ENCODE measurements at places on chromosomes 12 and 14.

GRCh38 chr12:74334780-74335179 is 202.9 kb upstream of the ATXN7L3B start:
- DNase-seq = no peak

GRCh38 chr12:55738123-55739024 is 4.5 kb upstream of the GDF11 start:
- peak; percentile 77 for DNase-seq

- no peak for DNase-seq
Measured at GRCh38 chr12:34595749-34596733, 573.7 kb downstream of the ALG10 start.

DNA sequence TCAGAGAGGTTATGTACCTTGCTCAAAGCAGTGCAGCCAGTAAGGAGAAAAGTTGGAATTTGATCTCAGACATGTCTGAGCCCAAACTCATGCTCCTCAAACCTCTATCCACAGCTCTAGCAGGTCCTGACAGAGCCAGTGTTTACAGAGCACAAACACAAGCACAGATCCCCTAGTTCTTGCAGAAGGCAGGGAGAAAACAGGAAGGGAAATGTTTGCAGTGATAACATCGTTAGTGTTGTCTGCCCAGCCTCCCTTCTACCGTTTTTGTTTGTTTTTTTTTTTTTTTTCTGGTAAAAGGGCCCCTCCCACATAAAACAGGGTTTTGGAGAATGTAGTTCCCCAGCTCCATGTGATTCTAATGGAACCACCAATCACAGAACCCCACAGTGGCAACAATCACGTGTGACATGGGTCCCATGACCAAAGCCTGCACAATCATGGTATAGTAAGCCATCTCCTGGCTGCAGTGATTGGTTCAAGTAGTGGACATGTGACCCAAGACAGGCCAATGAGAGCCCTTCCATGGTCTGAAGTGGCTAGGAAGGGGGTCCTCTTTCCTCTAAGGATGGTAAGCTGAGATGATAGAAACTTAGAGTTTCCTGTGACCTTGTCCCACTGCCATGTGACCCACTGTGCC is 513.4 kb downstream of the MED13L start:
- DNase-seq = no peak

- DNase-seq = no peak
Measured at GRCh38 chr12:53236443-53237111, 4.6 kb upstream of the RARG start.

GRCh38 chr12:114976959-114977358 is 293.0 kb upstream of the TBX3 start:
- no peak for DNase-seq

DNA sequence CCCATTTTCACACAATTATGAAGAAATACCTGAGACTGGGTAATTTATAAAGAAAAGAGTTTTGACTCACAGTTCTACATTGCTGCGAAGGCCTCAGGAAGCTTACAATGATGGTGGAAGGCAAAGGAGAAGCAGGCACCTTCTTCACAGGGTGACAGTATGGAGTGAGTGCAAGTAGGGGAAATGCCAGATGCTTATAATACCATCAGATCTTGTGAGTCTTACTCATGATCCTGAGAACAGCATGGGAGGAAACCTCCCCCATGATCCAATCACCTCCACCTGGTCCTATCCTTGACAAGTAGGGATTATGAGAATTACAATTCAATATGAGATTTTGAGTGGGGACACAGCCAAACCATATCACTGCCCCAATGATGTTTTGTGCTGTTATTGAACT is 189.3 kb upstream of the CRY1 start:
- no peak for DNase-seq

- no peak for DNase-seq
Measured at GRCh38 chr14:45332360-45332988, 79.5 kb upstream of the MIS18BP1 start.

GRCh38 chr14:92185559-92185958 is 63.8 kb downstream of the CPSF2 start:
- no peak for DNase-seq

- DNase-seq = no peak
Measured at GRCh38 chr12:92471551-92471950, 231.2 kb upstream of the PLEKHG7 start.

DNA sequence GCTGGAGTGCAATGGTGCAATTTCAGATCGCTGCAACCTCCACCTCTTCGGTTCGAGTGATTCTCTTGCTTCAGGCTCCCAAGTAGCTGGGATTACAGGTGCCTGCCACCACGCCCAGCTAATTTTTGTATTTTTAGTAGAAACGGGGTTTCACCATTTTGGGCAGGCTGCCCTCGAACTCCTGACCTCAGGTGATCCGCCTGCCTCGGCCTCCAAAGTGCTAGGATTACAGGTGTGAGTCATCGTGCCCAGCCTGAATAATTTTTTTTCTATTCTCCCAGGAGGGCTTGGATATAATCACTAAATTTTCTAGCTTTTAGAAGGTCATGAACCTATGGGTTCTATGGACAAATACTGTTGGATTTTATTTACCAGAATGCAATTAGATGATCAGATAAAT is 44.7 kb upstream of the GNPNAT1 start:
- DNase-seq = no peak

DNA sequence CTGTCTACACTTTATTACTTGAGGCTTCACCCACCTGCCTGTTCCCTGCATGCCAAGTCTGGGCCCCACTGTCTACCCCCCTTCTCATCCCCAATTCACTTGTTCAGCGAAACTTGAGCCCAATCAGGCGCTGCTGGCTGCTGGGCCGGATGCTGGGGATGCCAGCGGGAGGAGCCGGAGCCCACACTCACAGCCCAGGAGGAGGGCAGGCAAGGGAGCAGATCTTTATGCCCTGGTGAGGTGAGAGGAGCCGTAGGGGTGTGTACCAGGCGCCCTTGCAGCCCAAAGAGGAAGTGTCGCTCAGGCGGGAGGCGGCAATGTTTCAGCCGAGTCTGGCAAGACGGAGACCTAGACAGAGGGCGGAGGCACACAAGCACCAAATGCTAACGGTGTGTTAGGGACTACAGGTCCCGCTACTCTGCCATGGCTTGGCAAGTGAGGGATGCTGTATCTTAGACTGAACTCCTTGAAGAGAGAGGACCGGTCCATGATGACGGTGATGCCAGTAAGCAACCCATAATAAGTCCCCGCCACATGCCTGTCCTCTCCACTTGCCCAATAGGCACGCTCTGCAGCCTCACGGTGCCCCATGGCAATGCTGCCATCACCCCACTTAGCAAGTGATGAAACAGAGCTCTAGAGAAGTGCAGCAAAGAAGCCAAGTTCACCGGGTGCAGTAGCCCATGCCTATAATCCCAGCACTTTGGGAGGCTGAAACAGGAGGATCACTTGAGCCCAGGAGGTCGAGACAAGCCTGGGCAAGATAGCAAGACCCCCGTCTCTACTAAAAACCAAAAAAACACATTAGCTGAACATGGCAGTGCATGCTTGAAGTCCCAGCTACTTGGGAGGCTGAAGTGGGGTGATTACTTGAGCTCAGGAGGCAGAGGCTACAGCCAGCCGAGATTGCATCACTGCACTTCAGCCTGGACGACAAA is 41.6 kb downstream of the LRRC74A start:
- DNase-seq = no peak

- DNase-seq = no peak
Measured at GRCh38 chr14:77023001-77023996, 5.2 kb downstream of the IRF2BPL start.

DNA sequence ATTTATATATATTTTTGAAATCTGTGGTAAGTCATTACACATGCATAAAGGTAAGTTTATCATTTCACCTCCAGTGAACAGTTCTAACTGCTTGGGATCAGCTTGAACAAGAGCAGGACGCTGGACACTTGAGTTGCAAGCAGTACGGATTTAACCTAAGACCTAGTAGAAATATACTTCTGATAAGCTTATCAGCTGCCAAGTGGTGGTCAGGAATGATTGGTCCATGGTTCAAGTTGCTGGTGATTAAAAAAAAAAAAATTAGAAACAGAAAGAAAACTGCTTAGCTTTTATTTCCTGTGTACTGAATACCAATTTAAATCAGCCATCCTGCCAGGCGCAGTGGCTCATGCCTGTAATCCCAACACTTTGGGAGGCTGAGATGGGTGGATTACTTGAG is 88.6 kb downstream of the AEBP2 start:
- no peak for DNase-seq

DNA sequence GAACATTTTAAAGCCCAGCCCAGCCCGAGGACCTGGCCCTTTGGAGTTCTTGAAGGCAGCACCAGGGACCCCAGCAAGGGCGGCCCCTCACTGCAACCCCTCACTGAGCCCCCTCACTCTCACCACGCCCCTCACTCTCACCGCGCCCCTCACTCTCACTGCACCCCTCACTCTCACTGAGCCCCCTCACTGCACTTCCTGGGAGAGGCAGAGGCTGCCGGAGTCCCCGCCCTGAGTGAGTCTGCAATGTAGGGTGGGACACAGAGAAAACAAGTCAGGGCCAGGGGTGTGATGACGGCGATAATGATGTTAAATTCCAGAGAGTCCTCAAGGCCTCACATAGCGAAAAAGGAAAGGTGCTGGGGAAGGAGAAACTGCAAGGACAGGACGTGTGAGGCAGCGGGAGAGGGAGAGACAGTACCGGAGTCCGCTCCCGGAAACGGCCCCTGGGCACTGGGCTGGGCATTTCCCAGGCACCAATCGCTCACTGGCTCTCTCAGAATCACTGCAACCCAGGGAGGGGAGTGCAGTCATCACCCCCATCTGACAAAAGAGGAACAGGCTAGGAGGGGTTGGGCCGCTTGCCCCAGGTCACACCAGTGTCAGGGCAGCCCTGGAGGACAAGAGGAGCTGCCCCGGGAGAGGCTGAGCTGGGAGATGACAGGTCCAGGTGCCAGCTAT is 24.9 kb downstream of the CCDC88C start:
- no peak for DNase-seq

DNA sequence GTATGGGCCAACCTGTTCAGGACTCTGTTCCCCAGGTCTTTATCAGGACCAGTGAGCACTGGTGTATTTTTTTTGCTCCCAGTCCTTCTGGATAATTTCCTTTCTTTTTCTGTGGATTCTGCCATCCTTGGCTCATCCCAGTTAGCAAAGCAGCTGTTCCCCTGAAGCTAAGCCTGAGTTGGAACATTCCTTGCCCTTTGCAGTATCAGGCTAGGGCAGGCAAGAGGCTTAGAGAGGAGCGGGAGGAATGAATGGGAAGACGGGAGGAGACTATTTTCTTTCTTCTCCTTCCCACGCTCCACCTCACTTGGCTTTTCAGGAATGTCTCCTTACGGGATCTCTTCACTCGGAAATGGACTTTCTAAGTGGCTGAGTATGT is 29.2 kb downstream of the ERG28 start:
- DNase-seq = no peak

DNA sequence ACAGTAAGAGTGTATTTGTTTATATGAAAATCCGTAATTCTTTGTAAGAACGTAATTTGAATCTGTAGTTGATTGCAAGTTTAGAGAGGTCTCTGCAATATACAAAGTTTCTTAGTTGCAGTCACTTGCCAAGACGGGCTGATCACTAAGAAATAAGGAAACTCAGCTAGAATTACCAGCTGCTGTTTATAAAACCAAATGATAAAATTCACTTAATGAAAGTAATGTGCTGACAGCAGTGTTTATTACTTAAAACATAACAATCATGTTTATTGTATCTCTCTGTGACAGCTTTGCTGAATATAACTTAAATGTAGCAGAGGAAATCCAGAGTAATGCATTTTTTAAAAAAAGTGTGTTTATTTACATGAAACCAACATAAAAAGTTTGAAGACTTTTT is 31.2 kb downstream of the SRGAP1 start:
- no peak for DNase-seq

GRCh38 chr14:92248696-92249095 is 74.3 kb upstream of the SLC24A4 start:
- DNase-seq = no peak

DNA sequence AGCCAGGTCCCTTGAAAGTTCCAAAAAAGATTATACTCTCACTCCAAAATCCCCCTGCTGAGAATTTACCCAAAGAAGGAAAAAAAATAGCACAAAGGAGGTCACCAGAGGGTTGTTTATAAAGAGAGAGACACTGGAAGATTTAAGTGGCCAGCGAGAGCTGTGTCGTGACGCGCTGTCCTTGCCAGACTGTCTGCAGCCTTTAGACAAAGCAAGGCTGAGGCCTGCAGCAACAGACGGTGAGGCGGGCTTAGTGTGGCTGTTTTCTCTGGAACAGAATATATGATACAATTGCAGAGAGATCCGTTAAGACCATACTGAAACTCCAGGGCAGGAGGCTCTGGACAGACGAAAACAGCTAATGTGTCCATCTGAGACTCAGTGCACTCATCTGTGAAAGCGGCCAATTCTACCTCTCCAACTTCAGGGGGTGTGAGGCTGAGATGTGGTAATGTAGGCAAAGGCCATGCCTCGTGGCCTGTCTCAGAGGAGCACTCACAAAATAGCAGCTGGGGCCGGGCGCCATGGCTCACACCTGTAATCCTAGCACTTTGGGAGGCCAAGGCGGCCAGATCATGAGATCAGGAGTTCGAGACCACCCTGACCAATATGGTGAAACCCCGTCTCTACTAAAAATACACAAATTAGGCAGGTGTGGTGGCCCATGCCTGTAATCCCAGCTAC is 36.2 kb downstream of the ANAPC7 start:
- no peak for DNase-seq

DNA sequence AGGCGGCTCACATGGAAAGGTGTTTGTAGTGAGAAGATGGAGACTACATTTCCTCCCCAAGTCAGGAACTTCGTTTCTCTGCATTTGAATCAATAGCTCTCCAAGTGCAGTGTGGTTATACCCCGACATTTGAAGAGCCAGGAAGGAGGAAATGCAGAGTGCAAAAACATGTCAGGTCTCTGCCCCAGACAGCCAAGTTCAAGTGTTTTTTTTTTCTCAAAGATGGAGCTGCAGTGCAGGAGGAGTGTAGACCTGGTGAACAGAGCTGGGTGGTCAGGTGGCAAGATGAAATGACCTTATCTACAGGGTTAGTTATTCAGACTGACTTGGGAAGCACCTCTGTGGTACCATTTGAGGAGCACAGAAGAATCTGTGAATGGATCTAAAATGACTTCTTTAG is 21.3 kb downstream of the MLXIP start:
- DNase-seq = no peak

- DNase-seq = no peak
Measured at GRCh38 chr14:36946872-36947271, 225.5 kb downstream of the SLC25A21 start.

GRCh38 chr14:105450123-105450505 is 24.5 kb upstream of the CRIP2 start:
- no peak for DNase-seq

- no peak for DNase-seq
Measured at GRCh38 chr12:45309836-45310626, 94.1 kb downstream of the ANO6 start.

GRCh38 chr12:48934312-48934706 is 9.0 kb upstream of the FKBP11 start:
- no peak for DNase-seq
